ENCODE measurements at places on chromosomes 1 and 21.
A peak's percentile ranks its signal among the peaks of the same experiment; 100 is the strongest.

DNA sequence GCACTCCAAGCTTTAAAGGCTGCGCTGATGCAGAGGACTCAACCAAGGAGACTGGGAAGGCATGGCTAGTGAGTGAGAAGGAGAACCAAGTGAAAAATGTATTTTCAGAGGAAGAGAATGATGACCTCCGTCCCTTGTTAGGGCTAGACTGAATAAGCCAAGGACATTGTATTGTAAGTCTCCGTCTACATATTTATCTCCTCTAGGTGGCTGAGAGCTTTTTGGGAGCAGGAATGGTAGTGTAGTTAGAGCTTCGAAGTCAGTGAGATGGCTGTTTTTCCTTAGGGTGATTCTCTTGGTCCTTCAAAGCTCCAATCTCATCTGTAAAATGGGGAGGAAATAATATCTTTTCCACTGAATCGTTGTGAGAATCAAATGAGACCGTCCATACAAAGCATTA lies 37.6 kb downstream of the ZBTB40 start:
- no peak for DNase-seq

DNA sequence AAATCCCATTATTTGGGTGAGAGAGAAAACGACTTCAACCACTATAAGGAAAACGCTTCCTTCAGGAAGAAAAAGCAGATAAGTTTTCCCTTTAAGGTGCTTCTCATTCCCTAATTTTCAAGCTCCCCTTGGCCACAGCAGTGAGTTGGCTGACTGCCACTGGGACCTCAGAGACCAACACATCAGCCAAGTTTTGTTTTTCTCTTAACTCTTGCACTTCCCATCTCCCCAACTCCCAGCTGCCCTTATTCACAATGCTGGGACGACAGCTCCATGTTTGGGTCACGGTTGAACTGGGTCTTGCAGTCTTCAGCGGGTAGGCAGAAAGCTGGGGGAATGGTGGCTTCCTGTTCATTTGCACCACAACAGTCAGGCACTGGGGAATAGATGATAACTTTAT lies 18.9 kb downstream of the SGIP1 start:
- peak; percentile 57 for DNase-seq

DNA sequence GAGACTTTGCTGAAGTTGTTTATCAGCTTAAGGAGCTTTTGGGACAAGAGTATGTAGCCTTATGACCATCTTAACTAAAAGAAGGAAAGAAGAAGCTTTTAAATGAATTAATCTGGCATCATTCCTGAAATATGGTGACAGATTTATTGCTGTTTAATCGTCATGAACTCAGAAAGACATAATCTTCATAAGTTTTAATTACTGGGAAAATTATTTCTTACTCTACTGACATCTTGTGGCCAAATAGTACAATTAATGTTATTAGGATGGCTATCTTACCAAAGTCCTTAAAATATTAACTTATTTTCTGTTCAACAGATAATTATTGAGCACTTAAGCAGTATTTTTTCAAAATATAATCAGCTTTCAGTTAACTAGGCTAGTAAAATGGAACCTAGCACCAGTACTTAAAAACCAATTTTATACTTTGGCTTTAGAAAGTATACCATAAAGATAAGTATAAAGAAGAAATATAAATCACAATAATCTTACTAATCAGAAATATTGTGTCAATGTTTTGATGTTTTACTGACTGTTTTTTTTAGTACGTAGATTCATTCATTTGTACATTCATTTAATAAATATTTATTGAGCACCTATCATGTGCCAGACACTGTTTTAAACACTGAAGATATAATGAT lies 34.7 kb upstream of the GPR25 start:
- DNase-seq = peak; percentile 6

DNA sequence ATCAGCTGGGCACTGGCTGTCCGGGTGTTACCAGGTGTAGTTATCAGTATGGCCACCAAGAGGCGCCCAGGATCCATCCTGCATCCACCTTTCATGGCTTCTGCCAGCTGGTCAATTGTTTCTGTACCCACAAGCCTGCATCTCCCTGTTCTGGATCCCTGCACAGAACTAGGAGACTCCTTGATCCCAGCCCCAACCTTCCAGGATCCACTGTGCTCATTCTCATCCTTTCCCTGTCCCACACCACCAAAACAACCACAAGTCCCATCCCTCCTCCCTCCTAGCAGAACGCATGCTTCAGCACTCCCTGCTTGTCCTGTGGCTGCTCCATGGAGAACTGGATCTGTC lies 27.2 kb upstream of the FOXE3 start:
- DNase-seq = peak; percentile 79

DNA sequence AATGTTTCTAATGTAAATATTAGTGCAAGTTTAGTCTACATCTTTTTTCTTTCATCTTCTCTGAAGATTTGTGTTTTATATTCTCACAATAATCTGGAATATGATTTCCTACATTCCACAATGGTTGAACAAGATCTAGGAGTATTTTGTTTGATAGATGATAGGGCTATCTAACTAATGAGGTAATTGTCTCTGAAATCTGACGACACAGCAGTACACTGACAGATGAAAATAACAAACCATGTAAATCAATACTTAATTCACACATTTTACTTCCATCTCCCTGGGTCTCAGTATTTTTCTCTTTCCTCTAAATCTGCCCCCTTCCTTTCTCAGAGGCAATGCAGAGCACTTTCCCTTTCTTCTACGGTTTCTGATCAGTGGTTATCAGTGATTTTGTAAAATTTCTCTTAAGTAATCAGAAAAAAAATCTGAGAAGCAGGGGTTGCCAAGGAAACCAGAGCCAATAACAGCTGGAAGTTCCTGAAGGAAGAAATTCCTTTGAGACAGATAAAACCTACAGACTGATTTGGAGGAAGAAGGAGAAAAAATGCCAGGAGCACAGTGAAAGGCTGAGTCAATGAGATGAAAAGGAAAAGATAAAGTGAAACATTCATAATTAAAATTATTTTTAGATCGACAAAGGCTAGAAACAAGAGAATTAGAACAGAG lies 7.3 kb upstream of the ANKRD13C start:
- DNase-seq = no peak

GRCh38 chr1:200073286-200073637 lies 45.8 kb downstream of the NR5A2 start:
- no peak for DNase-seq

DNA sequence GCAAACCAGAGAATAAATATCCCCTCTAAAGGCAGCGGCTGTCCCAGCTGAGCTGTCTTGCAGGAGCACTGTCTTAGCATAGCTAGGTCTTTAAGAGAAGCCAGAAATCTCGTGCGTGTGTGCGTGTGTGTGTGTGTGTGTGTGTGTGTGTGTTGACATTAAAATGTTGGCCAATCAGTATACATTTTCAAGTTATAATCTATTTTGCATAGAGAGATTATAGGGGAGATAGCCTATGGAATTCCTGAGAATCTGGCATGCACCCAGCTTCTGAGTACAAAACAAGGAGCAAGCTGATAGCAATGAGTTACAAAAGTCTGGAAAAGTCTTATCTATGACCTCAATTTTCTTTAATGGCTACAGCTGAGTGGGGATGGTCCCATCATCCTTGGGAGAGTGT lies 17.7 kb downstream of the METTL13 start:
- DNase-seq = no peak

DNA sequence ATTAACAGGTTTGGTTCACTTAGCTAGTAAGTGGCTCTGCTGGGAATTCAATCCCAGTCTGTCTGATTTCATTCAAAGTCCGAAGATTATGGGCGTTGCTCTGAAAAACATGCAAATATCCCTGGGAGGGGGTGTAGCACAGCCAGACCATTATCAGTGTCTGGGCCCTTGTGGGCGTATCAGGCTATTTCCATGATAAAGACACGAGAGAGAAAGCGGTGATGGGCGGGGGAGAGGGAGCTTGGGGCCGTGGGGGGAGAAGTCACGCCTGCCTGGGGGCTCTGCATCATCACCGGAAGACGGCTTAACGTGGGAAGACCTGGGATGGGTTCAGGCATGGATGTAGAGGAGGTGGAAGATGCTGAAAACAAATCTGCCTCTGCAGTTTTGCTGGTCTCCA lies 25.8 kb downstream of the IL6R start:
- DNase-seq = no peak

DNA sequence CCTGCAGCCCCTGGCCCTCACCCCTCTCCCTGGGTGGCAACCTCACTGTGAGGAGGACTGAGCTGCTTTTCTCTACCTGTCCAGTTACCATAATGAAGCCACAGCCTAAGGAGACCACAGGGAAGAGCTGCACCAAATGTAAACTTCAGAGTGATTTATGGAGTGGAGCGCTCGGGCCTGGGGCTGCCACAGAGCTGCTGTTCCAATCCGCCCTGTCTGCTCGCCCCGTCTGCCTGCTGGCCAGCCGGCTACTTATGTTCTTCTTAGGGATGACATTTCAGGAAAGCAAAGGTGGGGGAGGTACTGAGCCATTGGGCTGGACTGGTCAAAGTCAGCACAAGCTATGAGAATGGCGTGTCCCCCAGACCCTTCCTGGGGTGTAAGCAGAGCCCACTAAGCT lies 17.9 kb downstream of the SYT6 start:
- DNase-seq = no peak

DNA sequence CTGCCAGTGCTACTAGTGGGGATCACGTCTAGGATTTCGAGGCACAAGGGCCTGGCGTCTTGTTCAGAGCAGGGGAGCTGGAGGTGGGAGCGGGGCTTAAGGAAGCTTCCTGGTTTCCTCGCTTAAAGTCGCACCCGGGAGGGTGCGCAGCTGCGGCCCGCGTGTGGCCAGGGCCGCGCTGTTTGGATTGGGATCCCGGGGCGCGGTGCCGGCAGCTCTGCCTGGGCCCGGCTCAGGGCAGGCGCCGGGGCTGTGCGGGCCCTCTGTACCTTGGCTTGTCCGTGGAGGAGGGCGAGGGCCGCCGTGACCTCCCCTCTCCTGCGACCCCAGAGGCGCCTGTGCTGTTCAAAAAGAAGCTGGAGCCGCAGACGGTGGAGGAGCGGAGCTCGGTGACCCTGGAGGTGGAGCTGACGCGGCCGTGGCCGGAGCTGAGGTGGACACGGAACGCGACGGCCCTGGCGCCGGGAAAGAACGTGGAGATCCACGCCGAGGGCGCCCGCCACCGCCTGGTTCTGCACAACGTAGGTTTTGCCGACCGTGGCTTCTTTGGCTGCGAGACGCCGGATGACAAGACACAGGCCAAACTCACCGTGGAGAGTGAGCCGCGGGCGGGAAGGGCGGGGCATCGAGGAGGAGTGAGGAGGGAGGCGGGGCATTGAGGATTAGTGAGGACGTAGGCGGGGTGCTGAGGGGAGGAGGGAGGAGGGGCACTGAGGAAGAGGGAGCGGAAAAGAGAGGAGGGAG lies 67.8 kb downstream of the OBSCN start:
- peak; percentile 95 for DNase-seq

DNA sequence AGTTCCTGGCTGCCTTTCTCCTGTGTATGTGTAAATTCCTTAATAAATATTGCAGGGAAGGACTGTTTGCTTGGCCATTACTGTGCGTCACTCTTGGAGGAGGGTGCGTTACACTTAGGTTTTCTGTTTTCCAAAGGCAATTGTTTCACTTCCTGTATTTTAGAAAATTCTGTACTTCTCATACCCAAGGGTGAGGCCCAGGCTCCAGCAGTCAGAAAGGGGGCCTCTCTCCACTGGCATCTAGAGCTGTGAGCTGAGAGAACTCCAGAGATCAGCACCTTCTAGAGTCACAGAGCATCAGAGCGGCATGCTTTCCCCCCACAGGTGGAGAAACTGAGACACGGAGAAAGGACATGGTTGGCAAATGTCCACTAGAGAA lies 27.0 kb upstream of the ZFP69B start:
- DNase-seq = no peak

DNA sequence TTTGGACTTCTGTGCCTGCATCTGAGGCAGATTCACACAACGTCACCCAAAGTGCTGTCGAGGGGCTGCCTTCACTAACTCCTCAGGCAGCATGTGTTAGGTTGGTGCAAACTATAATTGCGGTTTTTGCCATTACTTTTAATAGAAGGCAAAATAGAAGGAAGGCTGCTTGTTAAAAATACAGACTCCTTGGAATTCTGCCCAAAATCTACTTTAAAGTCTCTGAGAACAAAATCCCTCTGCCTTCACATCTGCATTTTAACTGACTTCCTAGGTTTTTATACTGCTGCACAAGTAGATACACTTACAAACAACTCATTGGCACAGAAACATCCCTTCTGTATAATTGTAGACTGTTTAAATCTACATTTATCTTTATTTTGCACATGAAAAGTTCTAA lies 41.3 kb upstream of the SLC19A2 start:
- DNase-seq = no peak

DNA sequence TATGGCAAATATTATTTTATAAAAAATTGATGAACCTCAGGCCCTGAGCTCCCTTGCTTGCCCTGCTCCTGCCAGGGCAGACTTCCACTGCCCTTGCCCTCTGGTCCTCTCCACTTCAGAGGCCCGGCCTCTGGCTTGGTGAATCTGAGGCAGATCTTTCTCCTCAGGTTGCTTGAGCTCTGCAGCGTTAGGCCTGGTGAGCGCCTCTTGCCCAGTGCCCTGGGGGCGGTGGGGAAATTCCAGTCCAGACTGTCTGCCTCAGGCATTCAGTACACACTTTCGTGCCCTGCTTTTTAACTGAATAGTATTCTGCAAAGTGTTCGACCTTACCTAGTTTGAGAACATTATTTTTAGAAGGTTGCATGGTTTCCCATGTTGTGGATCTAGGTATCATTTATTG lies 98.2 kb downstream of the PCBP3 start:
- DNase-seq = no peak

DNA sequence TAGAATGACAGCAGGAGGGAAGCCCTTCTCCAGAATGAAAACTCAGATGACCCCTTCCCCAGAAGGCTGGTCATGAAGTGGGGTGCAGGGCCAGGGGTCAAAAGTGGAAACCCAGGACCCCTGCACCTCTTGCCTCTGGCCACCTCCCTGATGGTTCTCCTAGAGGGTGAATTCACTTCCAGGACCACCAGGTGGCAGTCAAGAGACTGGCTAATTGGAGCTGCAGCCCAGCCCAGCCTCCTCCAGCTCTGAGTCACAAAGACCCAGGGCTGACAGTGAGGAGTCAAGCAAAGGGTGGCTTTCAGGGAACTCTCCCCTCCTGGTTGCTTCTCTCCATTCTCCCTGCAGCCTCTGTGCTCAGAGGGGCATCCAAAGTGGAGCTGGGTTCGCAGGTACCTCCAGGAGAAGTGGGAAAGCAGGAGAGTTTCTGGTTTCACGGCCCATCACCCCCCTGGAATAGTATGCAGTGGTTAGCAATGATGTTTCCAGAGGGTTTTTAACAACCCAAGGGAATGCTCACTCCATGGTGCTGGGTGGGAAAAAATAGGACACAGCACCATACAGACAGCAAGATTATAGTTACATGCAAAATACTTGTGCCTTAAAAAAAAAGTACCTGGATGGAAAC lies 6.1 kb upstream of the EPHB2 start:
- peak; percentile 92 for DNase-seq

- no peak for DNase-seq
These were observed 38.2 kb downstream of the PAX7 start for GRCh38 chr1:18668750-18669404.

- DNase-seq = peak; percentile 70
These were observed 29.6 kb downstream of the KIAA0040 start for GRCh38 chr1:175162955-175163354.

GRCh38 chr1:32928715-32929114 lies 27.5 kb upstream of the TMEM54 start:
- no peak for DNase-seq

DNA sequence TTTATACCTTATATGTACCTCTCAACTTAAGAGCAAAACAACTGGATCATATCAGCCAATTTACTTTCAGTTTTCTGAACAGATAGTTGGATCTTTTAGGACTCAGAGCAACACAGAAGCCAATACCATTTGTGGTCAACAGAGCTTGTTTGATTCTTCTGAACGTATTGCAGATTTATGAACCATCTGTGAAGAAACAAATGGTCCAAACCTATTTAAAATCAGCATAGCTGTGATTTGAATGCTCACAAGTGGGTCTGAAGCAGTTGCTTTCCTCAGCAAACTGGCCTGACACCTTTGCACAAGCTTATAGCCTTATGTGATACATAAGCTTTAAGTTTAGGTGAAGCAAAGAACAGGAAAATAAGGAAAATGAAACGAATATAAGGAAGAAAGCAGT lies 147.6 kb downstream of the LRRIQ3 start:
- DNase-seq = no peak

All from tongue (tissue), 3 donors.